SK-N-DZ (cell line): ENCODE measurements at places on chromosomes 16 and 17.

DNA sequence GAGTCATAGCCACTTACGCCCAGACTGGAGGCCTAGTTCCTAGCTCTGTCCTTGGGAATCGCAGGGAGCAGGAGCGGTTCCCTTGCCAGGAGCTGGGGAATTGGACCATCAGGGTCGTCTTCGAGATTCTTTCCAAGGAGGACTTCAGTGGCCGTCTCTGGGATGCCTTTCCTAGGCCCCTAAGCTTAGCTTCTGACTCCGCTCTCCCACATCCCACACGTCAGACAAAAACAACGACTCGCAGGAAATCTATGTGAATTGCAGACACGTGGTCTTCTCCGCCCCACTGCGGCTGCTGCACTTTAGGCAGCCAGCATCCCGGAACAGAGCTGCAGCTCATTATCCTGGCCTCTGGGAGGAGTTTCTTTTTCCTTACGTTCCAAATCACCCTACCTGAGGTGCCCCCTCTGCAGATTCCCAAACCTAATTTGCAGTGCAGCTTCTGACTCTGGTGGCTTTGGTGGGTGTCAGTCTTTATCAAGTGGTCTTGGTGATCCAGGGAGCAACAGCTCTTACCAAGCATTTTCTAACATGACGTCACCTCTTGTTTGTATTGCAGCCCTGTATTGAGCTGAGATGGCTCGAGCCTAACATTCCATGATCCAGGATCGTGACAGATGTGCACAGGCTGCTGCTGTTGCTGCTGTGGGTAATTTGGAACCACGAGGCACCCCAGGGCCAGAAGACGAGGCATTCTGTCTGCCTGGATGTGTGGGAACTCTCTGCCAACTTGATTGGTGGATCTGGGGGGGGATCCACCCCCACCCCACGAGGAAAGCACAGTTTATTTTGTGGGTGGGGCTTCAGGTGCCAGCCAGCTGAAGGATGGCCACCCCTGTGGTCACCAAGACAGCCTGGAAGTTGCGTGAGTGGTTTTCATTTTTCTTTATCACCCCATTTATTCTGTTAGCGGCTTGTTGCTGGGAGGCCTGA is 1.1 kb downstream of the KATNB1 start:
- DNase-seq, result peak; percentile 47

DNA sequence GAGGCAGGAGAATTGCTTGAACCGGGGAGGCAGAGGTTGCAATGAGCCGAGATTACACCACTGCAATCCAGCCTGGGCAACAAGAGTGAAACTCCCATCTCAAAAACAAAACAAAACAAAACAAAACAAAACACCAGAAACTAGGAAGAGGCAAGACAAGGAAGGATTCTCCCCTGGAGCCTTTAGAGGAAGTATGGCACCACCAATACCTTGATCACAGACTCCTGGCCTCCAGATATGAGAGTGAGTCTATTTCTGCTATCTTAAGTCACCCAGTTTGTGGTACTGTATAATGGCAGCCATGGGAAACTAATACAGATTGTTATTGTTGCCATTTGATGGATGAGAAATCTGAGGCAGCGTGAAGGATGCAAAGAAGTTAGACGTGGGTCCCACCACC is 14.6 kb upstream of the CPPED1 start:
- no peak for DNase-seq

GRCh38 chr16:69855592-69855991 is 93.5 kb downstream of the WWP2 start:
- DNase-seq, result no peak

DNA sequence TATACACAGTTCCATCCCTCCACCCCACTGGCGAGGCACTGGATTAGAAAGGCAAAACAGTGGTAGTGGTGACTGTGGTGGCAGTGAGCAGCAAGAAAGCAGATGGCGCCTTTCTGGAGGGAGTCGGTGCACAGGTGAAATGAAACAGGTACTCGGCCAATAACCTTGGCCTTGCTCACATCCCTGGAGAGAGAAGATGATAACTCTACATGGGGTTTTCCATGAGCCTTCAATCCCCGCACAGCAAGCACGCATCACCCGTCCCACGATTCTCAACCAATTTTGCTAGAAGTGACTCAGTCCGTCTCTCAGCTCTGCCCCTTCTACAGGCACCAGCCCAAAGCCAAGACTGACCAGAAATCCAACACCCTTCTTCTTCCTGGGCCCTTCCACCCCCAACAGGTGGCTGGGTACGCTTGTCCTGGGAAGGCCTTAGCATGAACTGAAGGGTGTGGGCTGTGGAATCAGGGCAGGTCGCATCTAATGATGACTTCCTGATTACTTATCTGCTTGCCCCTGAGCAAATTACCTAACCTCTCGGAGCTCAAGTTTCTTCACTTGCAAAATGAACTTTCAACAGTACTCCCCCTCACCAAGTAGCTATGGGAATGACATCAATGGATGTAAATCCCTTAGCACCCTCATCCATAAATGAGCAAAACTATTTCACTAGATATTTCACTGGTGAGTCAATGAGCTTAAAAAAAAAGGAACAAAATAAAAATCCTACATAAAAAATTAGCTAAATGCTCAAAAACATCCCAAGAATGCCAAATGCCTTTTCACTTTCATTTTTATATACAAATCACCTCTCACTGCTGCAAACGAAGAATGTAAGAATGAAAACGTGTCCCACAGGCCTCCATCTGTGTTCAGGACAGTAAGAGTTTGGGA is 18.0 kb downstream of the XPO6 start:
- no peak for DNase-seq

- DNase-seq, result no peak
Observed at GRCh38 chr16:8678068-8678927, 3.9 kb downstream of the ABAT start.

DNA sequence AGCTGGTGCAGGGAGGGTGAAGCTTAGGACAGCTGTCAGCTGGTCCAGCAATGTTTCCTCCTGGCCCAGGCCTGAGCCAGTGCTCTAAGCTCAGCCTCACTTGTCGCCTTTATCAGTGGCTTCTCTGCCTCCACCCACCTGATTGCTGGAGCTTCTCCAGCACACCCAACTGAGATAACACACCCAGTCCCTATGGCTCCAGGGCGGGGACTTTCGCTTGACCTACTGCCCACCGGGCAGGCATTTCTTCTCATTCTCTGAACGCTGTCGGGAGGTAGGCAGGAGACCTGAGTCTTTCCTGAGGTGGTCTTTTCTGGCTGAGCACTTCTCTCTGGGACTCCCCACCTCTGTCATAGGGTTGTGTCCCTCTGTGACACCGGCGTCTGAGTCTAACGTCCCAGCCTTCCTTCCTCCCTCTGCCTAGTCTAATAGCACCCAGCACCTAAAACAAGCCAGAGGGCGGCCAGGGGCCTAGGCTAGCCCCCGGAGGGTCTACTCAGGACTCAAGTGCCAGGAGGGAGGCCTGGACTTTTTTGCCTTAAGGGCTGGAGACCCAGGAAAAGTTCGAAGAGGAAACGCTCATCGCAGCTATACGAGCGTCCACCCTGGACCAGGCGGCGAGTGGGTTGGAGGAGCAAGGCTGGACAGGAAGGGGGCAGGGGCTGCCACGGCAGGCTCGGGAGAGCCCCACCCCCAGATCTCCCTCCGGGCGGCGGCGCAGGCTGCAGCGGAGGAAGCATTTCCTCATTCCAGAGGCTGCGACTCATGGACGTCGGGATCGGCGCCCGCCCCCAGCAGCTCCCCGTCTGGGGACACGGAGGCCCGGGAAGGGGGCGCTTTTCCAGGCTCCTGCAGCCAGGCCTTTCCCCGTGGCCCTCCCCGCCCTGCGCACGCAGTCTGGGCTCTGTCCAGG is 756 bp downstream of the TAX1BP3 start:
- DNase-seq, result peak; percentile 75

DNA sequence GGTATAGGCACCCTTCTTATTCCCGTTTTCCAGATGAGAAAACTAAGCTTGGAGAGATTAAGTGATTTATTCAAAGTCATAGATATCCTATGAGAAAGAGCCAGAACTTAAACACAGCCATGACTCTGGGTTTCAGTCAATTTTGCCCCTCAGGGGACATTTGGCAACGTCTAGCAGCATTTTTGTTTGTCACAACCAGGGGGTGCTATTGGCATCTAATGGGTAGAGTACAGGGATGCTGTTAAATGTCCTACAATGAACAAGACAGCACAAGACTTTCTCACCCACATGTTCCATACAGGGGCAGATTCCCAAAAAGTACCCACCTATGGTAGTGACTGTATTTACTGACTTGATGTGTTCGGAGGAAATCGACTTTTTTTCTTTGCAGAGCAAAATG is 4.8 kb upstream of the SHISA9 start:
- peak; percentile 22 for DNase-seq

DNA sequence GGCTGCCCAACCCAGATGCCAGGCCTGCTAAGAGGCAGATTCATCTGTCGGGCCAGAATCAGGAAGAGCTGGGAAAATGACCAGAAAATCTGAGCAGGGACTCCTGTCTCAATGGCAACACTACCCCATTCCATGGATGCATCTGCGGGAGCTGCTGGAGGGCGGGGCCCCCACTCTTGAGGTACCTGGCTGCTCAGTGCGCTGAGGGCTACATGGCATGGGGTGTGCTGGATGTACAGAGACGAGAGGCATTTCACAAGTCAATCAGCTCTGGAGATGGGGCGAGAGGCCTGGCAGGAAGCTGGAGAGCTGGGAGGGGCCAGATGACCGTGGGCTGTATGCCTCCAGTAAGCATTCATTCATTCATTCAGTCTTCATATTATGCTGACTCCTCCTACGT is 6.4 kb downstream of the SDK2 start:
- DNase-seq, result no peak

DNA sequence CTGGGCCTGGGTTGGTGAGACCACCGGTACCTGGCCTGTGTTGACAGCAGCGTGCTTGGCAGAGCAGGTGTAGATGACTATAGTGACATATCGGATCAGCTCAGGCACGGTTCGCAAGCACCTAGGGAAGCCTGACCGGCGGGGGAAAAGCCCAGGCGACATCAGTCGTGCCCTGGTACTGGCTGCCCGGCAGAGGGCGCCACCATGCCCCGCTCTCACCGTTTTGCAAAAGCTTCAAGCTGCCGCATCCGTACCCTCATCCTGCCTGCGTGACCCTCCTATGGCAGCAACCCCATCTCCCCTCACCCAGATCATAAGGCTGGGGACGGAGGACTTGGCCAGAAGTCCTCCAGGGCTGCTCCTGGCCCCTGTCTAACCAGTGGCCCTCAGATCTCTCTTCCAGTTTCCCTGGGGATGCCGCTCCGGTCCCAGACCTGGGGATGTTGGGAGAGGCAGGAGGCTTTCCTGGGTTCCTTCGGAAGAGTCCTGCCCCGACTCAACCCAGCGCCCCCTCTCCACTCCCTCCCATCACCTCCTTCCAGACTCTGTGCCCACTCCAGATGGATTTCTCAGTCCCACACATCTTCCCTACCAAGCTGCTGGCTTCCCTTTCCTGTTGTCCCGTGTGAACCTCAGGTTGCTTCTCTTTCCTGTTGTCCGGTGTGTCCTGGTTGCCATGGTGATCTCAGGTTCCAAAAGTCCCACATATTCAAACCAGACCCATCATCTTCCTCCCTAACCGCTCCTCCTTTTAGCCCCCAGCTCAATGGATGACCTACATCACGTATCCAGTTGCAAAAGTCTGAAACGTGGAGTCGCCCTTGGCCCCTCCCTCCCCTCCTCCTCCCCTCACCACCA is 13.7 kb downstream of the ALOX12B start:
- DNase-seq, result peak; percentile 62

GRCh38 chr17:74851612-74852236 is 8.0 kb downstream of the GRIN2C start:
- DNase-seq, result no peak

GRCh38 chr16:86066811-86067210 is 167.8 kb downstream of the IRF8 start:
- DNase-seq, result no peak

DNA sequence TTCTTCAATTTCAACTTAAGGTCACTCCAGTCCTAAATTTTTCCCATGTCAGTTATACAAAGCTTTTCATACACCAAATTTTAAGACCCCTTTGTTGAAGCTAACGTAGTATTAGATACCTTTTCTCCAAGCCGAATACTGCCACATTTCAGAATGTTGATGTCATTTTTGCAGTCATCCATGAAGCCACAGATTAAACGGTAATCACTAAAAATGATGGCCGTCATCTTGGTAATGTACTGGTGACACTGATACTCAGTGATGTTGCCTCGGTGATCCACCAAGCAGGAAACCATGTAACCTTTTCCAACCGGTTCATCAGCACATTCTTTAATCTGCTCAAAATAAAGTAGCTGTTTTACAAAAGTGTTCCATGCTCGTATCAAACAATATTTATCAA is 82.1 kb upstream of the CLEC18B start:
- no peak for DNase-seq

DNA sequence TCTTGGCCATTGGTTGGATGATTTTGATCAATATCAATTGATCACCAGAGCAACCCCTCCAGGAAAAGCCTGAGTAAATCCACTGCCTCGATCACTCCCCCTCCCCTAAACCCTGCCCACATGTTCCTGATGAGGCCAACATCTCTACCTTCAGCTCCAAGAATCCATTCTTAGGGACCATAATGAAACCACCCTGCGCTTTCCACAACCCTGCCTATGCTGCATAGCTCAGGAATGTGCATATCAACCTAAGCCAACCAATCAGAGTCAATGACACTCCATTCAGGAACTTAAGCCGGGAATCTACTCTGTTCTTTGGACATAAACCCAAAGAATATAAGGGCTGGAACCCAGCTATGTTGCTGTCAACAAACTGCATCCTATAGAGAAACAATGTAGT is 86.3 kb downstream of the MYH11 start:
- DNase-seq, result no peak

DNA sequence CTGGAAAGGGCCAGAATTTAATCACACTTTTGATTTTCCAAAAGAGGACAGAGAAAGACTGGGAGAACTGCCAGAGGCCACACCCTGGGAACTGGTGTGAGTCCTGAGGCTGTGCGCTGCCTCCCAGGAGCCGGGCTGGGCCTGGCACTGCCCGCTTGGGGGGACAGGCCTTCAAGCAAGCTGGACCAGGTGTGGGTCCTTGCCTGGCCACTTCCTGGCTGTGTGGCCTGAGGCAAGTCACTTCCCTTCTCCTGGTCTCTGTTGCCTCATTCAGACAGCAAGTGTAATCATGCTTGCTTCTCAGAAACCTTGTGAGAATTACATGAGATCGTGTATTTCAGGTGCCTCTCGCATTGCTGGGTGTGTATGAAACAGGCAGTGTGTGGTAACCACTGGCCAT is 143.0 kb downstream of the SNX29 start:
- DNase-seq, result no peak

- DNase-seq, result peak; percentile 82
Observed at GRCh38 chr17:32486111-32486700, 587 bp upstream of the CDK5R1 start.

- no peak for DNase-seq
Observed at GRCh38 chr16:89150090-89150835, 21.3 kb upstream of the CDH15 start.
